NCI-H2227 treated with DMSO at 0.1 percent for 48 hours (cell line): ENCODE measurements at places on chromosomes 2 and 18.
A peak's percentile ranks its signal among the peaks of the same experiment; 100 is the strongest.

DNA sequence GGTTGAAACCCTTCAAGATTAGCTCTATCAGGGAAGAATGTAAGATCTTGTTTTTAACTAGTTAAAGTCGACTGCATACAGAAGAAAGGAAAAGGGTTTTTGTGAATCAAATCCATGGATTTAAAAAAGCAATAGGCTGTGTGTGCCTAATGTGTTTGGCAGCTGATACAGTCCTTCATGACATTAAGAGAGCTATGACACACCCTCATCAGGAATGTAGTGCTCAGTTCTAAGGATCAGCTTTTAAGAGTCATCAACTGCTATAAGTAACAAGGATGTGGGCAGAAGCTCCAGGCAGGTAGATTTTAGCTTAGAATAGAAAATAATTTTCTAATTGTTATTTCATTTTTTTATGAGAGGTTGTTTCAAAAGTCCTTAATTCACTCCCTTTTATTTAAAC is 52.9 kb downstream of the PPP1R1C start:
- DNase-seq = no peak

DNA sequence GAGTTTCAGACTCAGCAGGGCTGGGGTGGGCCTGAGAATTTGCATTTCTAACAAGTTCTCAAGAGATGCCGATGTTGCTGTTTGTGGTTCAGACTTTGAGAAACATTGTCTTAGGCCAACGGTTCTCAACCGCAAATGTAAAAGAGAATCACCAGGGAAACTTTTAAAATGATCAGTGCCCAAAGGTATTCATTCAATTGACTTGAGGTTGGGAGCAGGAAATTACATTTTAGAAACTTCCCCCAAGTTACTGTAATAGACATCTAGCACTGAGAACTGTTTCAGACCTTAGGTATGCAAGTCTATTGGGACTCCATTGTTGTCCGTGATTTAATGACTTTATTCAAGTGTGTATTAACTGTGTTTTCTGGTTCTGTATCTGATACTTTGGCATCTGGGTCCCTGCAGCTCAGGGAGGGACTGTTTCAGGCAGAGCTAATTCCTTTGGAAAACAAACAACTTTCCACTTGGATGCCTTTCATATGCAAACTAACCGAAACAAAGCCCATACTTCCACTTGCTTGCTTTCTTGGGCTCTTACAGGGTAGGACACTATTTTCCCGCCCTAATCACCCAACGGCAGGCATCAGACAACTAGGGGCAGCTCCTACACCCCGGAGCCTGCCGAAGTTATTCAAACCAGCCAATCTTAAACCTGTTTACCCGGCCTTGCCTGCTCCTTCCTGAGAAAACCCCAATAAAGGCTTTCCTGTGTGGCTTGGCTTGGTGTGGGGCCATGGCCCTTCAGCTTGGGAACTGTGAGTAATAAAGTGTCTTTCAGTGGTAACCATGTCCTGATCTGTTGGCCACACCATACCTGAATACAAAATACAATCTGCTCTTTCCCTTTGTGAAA is 97.6 kb downstream of the POLE4 start:
- DNase-seq = no peak

- DNase-seq = no peak
Observed at GRCh38 chr2:220001751-220002150, 374.3 kb downstream of the SLC4A3 start.

DNA sequence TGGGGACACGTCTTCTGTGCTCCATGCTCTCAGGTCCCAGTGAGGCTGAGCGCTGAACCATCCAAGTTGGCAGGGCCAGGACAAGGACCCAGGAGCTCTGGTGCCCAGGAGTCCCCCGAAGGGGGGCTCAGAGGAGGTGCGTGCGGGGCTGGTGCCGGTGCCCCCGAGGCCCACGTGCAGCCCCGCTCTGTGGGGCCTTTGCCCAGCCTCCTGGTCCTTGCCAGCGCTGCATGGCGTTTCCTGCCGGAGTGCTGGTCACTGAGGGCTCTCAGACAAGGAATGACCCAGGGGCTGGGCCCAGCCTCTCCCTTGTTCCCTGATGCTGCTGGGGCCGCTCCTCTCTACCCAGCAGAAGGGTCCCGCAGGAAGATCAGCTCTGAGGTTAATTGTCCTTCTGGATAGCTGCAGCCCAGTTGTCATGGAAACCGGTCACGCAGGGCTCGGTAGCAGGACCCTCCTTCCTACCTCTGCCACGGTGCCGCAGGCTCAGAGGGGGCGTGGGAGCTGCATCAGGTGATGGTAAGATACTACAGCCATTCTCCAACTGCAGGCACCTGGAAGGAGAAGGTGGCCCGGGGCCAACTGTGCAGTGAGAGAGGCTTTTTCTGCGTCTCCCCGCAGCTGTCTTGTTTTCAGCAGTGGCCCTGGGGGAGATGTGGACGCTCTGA is 64.5 kb downstream of the RRM2 start:
- no peak for DNase-seq

- no peak for DNase-seq
Observed at GRCh38 chr2:109013051-109013450, 24.0 kb upstream of the EDAR start.

DNA sequence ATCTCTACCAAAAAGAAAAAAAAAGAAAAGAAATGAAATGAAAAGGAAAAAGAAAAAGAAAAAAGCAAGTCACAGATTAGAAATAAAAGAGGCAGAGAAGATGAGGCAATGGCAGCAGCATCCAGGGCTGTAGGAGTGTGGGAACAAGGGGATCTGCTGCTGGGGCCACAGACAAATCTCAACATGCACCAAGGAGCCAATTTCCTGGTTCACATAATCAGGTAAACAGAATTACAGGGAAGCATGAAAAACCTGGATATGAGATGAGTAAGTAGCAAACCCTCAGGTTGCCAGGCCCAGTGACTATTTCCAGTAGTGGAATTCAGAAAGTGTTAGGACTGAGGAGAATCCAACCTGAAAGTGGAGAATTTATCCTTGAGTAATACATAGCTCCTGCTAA is 77.4 kb upstream of the ARHGAP28 start:
- DNase-seq = no peak

- no peak for DNase-seq
Observed at GRCh38 chr2:145026456-145027455, 506.8 kb upstream of the ZEB2 start.

DNA sequence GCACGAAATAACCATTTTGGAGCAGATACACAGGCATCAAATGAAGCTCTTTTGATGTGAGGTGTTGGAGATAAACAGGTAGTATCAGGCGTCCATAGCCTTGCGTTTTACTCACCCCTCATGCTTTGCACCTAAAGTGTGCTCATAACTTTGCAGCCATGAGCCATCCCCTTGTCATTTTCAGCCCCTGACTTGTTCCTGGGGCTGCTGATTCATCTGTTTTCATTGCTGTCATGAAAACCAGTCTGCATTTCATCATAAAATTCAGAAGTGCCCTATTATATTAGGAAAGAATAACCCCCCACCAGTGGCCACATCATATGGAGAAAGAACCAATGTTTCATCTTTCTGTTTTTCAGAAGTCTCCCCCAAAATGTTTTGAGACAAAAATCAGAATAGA is 329.7 kb upstream of the NRP2 start:
- DNase-seq = no peak

DNA sequence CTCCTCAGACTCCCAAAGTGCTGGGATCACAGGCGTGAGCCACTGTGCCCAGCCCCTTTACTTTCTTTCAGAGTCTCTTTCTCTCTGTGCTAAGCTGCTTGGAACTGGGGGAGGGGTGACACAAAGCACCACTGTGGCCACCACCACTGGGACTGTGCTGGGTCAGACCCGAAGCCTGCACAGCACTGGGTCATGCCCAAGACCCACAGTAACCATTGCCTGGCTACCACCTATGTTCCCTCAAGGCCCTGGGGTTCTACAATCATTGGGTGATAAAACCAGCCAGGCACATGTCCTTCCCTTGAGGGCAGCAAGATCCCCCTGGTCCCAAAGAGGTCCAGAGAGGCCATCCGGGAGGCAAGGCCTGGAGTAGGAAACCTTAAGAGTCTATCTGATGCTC is 9.1 kb upstream of the CAB39 start:
- no peak for DNase-seq

DNA sequence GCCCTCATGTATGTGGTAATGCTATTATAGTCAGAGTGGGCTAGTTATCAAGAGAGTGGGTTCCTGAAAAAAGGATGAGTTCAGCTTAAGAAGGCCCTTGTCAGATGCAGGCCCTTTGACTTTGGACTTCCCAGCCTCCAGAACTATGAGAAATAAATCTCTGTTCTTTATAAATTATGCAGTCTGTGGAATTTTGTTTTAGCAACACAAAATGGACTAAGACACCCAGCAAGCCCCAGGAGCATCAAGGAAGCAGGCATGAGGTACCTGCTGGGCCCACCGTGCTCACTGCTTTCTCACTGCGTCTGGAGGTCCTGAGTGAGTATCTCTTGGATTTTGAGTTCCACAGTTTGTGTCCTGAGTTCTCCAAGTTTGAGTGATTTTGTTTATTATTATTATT is 35.9 kb upstream of the LIPG start:
- no peak for DNase-seq

DNA sequence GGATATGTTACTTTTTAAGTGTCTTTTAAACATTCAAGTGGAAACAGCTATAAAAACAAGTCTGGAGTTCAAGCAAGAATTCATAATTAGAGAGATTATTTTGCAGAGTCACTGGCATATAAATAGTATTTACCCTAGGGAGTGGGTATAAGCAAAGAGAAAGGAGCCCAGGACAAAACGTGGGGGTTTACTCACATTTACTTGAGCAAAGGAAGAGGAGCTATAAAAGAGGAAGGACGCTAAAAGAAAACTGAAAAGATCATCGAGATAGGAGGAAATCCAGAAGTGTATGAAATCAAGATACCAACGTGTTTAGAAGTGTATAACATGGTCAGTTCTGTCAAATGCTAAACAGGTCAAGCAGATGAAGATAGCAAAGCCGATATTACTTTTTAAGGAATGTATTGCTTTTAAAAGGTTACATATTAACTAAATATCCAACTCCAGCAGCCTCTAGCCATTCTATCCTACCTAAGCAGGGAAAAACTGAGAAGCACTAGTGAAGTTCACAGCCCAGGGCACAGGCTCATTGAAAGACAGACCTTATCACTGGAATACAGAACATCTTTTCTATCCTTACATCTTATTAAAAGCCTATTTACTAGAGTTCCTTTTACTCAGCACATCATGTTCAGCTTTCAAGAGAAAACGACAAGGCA is 8.6 kb downstream of the KANSL1L start:
- DNase-seq = no peak

GRCh38 chr18:79690071-79690470 is 10.5 kb downstream of the CTDP1 start:
- no peak for DNase-seq

DNA sequence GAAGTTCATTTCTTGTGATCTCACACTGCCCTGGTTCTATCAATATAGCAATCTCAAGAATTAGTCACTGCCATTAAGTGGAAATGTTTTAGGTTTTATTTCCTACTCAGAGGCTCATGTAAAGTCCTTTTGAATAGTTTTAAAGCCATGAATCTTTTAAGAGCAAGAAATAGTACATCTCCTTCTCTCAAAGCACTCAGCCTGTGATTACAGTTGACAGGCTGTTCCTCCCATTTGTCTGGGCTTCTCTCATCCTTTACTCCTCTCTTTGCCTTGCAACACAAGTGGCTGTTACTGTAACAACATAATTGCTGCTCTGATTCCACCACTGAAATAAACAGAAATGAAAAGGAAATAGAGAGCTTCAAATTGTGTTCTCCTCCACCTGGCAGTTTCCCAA is 18.4 kb downstream of the GRP start:
- DNase-seq = peak; percentile 98

- no peak for DNase-seq
Observed at GRCh38 chr2:162934191-162934590, 95.6 kb upstream of the KCNH7 start.

GRCh38 chr18:57437766-57438671 is 2.8 kb downstream of the ONECUT2 start:
- DNase-seq = peak; percentile 76

DNA sequence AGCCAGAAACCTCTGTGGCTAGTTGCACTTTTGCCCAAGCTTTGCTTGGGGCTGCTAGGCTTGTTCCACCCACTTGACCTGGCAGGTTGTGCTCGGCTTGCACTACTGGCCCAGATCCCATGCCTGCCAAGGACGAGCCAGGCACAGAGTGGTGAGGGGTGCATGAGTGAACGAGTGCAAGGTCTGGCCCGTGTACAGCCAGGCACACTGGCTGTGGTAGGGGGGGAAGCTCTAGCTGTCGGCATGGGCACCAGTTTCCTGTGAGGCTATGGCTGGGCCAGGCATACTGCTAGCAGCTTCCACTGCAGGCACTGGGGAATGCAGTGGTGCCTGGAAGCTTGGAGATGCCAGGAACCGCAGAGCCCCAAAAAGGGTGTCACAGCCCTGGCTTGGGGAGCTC is 210.4 kb downstream of the AKAIN1 start:
- no peak for DNase-seq

GRCh38 chr2:145290986-145291385 is 771.1 kb upstream of the ZEB2 start:
- no peak for DNase-seq

DNA sequence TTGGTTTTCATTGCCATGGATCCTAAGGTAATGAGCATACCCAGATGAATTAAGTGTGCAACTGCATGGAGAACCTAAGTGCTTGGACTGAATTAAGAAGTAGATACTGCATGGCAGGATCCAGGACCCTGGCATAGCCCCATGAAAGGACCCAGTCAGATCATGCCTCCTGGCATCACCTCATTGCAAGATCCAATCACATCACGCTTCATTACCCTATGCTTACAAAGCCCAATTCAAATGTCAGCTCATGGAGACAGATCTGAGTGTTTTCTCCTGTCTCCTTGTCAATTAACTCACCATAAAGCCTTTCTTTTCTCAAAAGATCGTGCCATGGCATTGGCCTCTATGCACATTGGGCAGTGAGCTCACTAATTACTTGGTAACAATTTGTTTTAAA is 519.8 kb upstream of the ZNF804A start:
- no peak for DNase-seq

- DNase-seq = no peak
Observed at GRCh38 chr2:102942107-102942506, 180.3 kb downstream of the TMEM182 start.

DNA sequence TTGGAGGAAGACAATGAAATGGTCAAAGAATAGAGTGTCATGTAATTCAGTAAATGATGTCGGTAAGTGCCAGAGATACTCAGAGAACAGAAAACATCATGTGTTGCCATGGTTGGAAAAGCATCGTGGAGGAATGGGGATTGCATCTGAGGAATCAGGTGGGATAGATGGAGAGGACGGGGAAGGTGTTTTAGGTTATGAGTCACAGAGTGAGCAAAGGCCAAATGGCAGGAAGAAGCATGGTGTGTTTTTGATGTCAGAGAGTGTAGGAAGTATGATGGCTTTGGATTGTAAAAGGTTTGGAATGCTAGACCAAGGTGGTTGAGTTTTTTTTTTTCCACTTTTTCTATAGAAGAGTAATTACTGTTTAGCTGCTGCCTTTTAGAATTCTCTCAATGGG is 27.5 kb upstream of the CD28 start:
- DNase-seq = no peak

DNA sequence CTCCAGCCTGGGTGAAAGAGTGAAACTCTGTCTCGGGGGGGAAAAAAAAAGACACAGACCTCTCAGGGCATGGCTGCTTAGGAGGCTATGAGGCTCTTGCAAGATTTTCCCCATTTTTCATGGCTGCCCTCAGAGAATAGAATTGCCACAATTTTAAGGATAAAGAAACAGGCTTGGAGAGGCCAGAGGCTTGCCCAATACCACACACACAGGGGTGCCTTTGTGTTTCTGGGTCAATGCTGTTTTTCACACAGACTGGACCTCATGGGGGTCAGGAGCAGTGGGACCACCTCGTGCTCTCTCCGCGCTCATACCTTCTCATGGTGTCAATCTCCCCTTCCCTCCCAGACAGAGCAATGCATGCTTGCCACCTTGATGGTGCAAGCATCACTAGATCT is 65.4 kb upstream of the ST3GAL5 start:
- DNase-seq = no peak
